Substantia nigra (tissue), 51 donors: ENCODE measurements at places on chromosomes 6 and 20.

GRCh38 chr20:1085492-1086276 is 32.7 kb upstream of the PSMF1 start:
- DNase-seq, result no peak

- no peak for DNase-seq
These were observed 165.1 kb downstream of the CDKAL1 start for GRCh38 chr6:20699402-20699801.

GRCh38 chr20:1277529-1278322 is 11.6 kb downstream of the SNPH start:
- DNase-seq, result no peak

- no peak for DNase-seq
These were observed 43.6 kb upstream of the FUCA2 start for GRCh38 chr6:143555071-143555492.

- no peak for DNase-seq
These were observed 159.3 kb downstream of the EDN1 start for GRCh38 chr6:12449447-12449846.

DNA sequence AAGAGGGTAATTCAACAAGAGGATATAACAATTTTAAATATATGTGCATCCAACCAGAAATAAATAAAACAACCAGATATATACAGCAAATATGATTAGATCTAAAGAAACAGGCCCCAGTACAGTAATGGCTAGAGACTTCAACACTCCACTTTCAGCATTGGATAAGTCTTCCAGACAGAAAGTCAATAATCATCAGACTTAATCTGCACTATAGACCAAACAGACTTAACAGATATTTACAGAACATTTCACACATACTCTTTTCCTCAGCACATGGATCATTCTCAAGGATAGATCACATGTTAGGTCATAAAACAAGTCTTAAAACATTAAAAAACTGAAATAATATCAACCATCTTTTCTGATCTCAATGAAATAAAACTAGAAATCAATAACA is 62.7 kb upstream of the MTRF1L start:
- no peak for DNase-seq

DNA sequence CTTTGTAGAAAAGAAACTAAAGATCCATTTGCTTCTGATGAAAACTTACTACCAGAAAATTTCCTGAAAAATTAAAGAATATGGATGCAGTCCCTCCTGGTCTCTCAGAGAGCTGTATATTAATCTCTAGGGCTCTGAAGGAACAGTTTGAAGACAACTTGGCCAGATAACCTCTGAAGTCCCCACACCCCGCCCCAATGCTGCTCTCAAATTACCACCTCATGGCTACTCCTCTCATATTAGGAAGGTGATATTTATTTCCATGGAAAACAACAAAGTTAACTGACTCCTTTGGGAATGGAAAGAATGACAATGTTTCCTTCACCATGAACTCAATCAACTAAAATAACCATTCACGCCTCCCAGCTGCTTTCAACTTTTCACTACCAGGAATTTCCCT is 408.4 kb upstream of the FLRT3 start:
- no peak for DNase-seq

- DNase-seq, result no peak
These were observed 209.7 kb downstream of the TMEM200A start for GRCh38 chr6:130575557-130575956.

GRCh38 chr20:50892394-50892793 is 38.8 kb downstream of the ADNP start:
- no peak for DNase-seq

DNA sequence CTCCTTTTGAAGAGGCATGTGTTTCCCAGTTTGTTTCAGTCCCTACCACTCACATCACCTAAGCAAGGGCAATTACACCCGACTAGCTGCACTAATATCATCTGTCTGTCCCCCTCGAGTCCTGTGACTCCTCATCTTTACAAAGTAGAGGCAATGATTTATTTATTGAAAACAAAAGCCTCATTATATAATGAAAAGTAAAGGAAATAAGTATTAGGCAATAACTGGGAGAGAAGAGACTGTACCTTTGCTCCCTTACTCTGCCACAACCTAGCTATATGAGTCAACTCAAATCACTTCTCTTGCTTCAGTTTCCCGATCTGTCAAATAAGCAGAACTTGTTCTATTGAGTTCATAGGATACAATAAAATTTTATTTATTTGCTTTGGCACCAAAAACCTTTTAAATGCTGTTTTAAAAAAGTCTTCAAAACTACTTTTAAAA is 38.9 kb downstream of the CSNK2A1 start:
- DNase-seq, result no peak

GRCh38 chr6:111201764-111202163 is 114.5 kb downstream of the SLC16A10 start:
- no peak for DNase-seq

- no peak for DNase-seq
These were observed 136.3 kb upstream of the PRDM1 start for GRCh38 chr6:105949869-105950268.

- DNase-seq, result no peak
These were observed 1216.2 kb upstream of the CITED2 start for GRCh38 chr6:140590641-140591040.

DNA sequence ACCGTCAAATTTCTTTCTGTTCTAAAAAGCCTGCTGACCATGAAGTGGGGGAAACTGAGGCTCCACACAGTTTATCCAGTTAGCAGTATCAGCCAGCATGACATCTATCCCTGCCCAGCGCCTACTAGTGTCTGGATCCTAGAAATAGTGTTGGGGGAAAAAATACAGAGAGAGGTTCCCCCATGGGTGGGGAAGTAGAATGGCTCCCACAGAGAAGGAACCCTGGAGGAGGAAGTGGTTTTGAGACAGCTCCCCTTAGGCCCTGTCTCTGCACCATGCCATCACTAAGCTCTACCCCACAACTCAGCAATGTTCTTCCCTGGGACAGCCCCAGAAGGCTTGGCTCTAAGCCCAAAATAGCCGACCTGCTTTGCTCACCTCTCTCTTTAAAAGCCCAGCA is 153.4 kb downstream of the MBOAT1 start:
- DNase-seq, result no peak

DNA sequence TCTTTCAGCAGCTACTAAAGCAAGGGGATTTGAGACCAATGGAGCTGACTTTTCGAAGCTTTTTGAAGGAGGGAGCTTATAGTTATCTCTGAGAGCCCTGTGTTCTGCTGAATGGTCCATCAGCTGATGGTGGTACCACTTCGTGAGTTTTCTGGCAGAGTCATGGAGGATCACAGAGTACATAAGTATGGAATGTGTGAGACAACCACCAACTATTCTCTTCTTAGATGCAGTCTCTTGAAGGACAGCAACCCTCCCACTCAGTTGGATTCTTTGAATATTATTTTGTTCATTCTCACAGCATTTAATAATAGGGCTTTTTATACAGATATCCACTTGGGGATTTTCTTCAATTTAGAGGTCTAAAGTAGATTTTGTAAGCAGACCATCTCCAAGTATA is 75.3 kb downstream of the ELOVL2 start:
- DNase-seq, result no peak

GRCh38 chr20:3121955-3122610 is 37.6 kb upstream of the AVP start:
- DNase-seq, result no peak

DNA sequence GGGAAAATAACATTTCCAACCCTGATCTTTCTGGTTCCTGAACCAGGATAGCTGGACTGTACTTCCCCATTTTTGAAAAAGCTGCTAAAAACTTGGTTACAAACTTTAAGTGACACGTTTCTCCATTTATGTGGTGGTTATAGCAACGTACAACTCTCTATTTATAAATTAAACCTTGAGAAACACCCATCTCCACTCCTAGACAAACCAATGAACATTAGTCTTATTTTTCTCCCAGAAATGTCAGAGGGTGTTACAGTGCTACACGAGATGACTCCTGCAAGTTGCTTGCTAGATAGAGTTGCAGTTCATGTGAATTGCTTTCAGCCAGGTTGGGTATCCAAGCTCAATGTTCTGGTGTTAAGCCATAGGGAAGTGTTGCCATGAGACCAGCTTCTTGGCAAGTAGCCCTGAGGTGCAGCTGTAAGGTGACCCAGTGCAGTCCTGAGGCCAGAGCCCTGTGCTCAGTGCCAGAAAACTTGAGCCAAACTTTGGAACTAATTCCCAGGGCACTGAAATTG is 51.3 kb upstream of the REV3L start:
- no peak for DNase-seq

DNA sequence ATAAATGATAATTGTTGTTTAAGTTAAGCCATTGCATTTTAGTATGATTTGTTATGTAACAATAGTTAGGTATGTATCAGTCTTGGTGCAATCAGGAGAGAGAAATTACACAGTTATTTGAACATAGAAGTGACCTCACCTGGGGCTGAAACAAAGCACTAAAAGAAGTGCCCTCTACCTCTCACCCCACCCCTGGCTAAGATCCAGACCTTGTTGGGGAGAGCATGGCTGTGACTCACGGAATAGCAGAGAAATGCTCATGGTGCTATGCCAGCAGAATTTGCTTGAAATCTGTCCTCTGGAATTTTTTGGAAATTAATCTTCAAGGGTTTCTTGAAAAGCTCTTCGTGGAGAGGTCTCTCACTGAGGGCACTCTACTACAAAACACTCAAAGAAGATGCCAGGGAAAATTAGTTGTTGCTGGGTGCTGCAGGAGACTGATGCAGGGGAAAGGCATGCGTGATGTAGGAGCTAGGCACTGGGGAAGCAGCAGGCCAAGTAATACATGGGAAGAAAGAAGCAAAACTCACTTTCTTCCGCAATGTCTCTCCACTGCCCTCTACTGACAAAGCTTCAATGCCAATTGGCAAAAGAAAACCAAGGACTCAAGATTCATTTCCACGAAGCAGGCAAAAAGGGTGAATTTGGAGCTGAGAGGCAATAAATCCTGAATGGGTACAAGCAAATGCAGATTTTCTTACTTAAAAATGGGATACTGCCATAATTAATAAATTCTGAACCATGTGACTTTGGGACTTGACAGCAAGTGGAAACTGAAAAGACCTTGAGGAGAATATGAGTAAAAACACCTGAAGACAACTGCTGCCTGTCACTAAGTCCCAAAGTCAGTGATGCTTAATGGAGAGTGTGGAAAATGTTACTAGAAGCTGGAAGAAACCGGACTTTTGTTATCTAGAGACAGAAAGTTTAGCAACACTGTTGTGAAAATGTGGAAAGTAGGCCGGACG is 136.3 kb upstream of the ZNF184 start:
- no peak for DNase-seq
